ENCODE measurements at places on chromosomes 4 and X. TPM values are rescaled to one million over a fixed set of nuclear protein-coding genes. Genes with fewer than 3 reads are reported as not detected.

Gene MAGEE1
- 4.6 TPM for total RNA-seq

Gene HS3ST1
- not detected for total RNA-seq

DNA sequence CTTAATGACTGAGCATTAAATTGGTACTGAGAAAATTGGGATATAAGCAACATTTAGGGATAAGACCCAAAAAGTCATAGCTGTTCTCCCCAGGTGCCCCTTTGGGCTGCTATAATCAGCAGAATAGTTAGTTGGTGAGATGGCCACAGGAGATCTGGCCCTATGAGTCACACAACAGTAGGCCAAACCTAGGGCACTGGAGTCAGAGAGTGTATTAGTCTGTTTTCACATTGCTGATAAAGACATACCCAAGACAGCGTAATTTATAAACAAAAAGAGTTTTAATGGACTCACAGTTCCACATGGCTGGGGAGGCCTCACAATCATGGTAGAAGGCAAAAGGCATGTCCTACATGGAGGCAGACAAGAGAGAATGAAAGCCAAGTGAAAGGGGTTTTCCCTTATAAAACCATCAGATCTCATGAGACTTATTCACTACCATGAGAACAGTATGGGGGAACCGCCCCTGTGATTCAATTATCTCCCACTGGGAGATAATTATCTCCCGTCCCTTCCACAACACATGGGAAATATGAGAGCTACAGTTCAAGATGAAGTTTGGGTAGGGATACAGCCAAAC, 338.3 kb upstream of the NR3C2 start:
- DNase-seq, result no peak

DNA sequence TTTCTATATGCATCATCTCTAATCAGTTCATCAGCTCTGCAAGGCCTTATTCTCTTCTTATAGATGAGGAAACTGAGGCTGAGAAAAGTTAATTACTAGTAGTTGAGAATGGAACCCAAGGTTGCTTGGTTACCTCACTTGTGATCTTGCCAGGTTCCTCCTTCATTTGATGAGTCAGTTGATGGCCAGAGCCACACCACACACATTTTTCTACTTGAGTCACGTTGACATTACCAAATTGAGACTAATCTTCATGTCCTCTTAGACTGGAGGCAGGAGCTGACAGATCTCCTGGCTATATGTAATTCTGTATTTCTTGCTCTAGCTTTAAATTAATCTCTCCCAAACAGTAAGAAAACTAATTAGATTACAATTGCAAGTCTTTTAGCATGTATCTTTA, 428.4 kb downstream of the AFF2 start:
- no peak for DNase-seq

GRCh38 chr4:78779280-78779679, 3.1 kb downstream of the BMP2K start:
- no peak for DNase-seq

DNA sequence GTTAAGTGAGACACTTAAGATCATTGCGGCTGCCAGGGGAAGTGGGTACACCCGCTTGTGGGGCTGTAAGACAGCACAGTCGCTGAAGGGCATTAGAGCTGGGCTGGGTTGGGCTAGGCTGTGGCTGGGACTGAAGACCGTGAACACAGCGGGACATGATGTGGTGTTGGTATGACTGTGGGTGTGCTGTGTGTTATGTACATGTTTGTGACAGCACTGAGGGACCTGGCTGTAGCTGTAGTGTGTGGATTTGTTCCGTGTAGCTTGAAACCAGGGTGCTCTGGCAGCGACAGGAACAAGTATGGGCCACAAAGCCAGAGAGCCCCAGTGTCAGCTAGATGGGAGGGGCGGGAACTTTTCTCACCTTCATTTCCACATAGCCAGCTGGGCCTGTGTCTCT, 82.1 kb downstream of the NHSL2 start:
- DNase-seq, result no peak

DNA sequence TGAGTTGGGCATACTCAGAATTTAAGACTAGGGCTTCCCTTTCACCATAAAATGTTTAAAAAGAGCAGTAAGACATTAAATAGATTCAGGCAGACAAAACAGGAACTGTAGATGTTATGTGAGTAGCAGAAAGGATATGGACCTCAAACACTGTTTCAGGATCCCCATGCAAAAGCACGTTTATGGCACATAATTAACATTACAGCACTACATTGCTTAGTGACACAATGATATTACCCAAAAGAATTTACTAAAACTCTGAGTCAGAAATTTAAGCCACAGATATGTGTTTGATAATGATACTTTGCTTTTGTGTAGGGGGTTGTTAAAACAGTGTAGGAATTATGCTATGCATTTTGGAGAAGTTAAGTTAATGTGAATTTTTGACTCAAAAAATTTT, 266.3 kb downstream of the PDGFC start:
- DNase-seq, result no peak

- DNase-seq, result no peak
Observed at GRCh38 chr4:133147286-133147821, 1.7 kb upstream of the PCDH10 start.

DNA sequence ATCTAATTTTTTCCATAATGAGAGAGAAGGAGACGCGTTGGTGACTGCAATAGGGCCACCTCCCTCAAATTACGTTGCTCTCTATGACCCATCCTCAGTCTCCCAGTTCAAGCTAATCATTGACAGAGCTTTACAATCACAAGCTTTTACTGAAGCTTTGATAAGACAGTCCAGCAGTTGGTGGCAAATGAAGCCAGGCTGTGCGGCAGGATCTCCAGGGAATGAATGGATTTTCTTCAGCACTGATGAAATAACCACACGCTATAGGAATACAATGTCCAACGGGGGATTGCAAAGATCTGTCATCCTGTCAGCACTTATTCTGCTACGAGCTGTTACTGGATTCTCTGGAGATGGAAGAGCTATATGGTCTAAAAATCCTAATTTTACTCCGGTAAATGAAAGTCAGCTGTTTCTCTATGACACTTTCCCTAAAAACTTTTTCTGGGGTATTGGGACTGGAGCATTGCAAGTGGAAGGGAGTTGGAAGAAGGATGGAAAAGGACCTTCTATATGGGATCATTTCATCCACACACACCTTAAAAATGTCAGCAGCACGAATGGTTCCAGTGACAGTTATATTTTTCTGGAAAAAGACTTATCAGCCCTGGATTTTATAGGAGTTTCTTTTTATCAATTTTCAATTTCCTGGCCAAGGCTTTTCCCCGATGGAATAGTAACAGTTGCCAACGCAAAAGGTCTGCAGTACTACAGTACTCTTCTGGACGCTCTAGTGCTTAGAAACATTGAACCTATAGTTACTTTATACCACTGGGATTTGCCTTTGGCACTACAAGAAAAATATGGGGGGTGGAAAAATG, at the start of gene KLB:
Gene KLB (plus strand): TSS at position 168 of the 821 bp plus-strand sequence. CDS start 20 bp downstream, at position 188.
- no peak for DNase-seq

- no peak for DNase-seq
Observed at GRCh38 chr4:25725870-25726269, 70.2 kb downstream of the SLC34A2 start.

DNA sequence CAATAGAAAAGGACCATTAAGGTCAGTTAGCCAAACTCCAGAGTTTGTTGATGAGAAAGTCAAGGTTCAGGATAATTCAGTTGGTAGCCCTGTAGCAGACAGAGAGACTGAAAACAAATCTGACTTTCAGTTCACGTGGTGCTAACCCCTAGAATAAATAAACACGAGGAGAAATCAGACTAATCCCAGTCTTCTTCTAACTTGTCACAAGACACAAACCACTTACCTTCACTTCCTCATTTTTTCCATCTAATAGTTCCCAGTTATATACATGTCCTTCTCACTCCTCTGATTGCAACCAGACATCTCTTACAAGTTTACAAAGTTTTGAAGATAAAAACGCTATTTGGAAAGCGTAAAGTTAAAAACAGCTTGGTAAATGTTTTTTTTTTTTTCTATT, 7.7 kb downstream of the TLR7 start:
- DNase-seq, result no peak

GRCh38 chrX:40603446-40603845, 19.8 kb upstream of the MPC1L start:
- no peak for DNase-seq

DNA sequence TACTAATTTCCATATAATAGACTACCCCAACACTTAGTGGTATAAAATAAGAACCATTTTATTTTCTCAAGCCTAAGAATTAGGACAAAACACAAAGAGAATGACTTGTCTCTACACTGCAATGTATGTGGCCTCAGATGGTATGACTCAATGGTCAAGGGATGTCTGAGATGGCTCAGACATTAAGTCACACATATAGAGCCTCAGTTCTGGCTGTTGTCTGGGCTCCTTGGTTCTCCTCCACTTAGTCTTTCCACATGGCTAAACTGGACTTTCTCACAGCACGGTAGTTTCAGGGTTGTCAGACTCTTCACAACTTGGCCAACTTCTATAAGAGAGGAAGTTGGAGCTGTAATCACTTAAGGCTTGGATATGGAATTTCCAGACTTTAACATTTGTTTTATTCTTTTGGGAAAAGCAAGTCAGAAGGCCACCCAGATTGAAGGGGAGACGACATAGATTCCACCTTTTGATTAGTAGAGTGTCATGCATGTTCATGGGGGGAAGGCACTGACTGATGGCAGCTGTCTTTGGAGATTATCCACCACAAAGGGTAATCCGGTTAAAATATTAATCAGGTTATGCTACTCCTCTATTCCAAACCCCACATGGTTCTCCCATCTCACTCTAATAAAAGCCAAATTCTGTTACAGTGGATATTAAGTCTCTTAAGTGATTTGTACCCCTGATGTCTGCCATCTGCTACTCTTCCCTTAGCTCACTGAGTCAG, 9.4 kb downstream of the IL15 start:
- DNase-seq, result no peak

DNA sequence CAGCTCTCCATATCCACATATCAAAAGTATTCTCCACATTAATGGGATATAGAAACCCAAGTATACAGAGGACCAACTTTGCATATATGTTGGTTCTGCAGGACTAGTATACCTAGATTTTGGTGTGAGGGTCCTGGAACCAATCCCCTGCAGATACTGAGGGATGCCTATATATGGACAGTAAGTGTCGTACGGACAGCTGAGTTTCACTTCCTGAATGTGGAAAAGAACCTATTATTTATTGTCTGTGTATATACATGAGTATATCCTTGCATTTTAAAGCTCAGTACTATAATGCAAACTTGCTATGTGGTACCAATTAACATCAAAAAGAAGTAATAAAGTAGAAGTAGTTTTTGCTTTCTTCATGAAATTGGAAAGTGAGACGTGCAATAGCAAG, 101.9 kb downstream of the FBXW7 start:
- no peak for DNase-seq
